ENCODE measurements at places on chromosomes 16 and 17.

- DNase-seq = no peak
Observed at GRCh38 chr17:40107522-40108174, 7.3 kb upstream of the NR1D1 start.

DNA sequence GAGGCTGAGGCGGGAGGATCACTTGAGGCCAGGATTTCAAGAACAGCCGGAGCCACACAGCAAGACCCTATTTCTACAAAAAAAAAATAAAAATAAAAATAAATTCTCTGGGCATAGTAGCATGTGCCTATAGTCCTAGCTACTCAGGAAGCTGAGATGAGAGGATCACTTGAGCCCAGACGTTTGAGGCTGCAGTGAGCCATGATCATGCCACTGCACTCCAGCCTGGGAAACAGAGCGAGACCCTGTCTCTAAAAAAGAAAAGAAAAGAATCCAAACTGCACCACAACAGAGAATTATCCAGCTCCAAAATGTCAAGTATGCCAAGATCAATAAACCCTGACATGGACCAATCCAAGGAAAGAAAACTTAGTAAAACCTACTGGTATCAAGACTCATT, 78.9 kb upstream of the NOL11 start:
- DNase-seq = no peak

- peak; percentile 58 for DNase-seq
Observed at GRCh38 chr16:27154705-27155521, 48.4 kb upstream of the KDM8 start.

GRCh38 chr17:78697554-78698343, 84.3 kb downstream of the CYTH1 start:
- DNase-seq = no peak

DNA sequence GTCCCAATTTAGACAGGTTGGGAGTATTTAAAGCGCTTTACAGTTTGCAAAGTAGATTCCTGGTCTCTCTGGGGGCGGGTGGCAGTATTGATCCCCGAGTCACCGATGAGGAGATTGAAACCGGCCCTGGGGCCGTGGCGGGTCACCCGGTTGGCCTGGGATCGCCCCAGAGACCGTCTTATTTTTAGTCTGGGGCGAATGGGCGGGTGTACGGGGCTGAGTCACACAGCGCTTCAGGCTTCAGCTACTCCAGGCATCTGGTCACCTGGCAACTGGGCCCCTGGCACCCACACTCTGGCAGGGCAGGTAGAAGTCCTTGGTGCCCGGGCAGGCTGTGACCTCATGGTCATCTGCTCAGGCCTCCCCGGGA, 669 bp downstream of the MIEF2 start:
- no peak for DNase-seq

DNA sequence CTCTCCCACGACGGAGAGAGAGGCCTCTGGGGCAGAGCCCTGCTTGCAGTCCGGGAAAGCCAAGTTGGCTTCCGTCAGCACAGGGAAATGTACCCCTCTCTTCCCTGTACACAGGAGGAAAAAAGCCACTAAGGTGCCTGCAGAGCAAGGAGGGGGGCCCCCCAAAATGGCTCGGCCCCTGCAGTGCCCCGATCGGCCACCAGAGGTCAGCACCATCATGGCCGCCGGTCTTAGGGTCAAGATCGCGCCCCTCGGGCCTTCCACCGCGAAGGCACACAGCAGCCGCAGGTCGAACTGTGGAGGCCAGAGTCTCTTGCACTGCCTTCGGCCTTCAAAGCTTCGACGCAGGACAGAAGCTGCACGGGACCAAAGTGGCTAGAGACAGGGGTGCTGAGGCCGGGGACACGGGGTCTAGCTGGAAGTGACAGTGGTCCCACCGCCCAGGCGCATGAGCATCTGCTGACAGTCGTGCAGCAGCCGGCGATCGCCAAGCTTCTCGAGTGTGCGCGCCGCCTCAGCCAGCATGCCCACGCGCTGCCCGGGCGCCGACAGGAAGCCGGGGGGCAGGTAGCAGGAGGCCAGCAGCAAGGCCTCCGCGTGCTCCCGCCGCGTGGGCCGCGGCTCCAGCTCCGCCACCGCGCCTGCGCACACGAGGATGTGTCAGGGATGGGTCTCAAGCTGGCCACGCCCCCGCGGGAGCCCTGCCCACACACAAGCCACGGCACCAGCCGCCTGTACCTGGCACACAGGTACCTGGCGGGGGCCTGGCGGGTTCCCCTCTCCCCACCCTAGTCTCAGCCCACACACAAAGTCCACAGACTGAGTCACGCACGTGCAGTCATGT, 24.4 kb downstream of the SREBF1 start:
- peak; percentile 51 for DNase-seq

DNA sequence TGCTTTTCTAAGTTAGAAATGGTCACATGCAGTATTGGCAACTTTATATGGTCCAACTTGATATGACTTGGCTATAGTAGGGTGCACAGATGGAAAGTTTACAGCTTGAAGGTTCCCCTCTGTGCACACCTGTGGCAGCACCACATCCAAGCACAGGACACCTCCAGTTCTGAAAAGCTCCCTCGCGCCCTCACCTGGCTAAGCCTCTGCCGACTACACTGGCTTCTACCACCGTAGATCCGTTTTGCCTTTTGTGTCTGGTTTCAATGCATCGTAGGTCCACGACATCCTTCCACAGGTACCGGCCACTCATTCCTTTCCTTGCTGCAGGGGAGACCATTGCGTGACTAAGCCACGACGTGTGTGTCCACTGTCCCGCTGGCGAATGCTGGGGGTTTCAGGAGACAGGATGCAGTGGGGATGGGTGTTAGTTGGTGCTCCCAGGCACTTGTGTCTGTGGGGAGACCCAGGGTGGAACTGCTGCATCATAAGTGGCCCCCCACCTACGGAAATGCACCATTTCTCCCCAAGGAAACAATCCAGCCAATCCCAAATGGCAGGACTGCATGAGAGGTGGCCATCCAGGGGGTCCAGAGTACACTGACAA, 4.9 kb upstream of the RASD1 start:
- DNase-seq = no peak

GRCh38 chr17:81961521-81962498, 823 bp upstream of the NOTUM start:
- no peak for DNase-seq

GRCh38 chr17:30450125-30451027, 26.8 kb upstream of the GOSR1 start:
- DNase-seq = no peak

DNA sequence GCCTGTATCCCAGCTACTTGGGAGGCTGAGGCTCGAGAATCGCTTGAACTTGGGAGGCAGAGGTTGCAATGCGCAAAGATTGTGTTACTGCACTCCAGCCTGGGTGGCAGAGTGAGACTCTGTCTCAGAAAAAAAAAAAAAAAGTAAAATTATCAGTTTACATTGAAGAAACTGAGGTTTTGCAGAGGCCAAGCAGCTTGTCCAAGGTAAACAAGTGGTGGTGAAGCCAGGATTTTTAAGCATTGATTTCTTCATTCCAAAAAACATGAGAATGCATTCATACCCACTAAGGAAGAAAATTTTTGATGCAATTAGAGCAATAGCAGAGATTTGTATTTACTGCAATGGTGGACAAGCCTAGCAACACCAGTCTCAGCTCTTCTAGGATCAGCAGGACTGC, 52.7 kb downstream of the CENPV start:
- no peak for DNase-seq

- DNase-seq = no peak
Observed at GRCh38 chr17:82880620-82881323, 41.0 kb upstream of the ZNF750 start.

GRCh38 chr17:68443972-68444464, 13.3 kb downstream of the WIPI1 start:
- DNase-seq = no peak

GRCh38 chr16:73794994-73795393, 501.6 kb upstream of the PSMD7 start:
- DNase-seq = no peak

GRCh38 chr16:68331879-68332410, 21.1 kb downstream of the PRMT7 start:
- DNase-seq = no peak

DNA sequence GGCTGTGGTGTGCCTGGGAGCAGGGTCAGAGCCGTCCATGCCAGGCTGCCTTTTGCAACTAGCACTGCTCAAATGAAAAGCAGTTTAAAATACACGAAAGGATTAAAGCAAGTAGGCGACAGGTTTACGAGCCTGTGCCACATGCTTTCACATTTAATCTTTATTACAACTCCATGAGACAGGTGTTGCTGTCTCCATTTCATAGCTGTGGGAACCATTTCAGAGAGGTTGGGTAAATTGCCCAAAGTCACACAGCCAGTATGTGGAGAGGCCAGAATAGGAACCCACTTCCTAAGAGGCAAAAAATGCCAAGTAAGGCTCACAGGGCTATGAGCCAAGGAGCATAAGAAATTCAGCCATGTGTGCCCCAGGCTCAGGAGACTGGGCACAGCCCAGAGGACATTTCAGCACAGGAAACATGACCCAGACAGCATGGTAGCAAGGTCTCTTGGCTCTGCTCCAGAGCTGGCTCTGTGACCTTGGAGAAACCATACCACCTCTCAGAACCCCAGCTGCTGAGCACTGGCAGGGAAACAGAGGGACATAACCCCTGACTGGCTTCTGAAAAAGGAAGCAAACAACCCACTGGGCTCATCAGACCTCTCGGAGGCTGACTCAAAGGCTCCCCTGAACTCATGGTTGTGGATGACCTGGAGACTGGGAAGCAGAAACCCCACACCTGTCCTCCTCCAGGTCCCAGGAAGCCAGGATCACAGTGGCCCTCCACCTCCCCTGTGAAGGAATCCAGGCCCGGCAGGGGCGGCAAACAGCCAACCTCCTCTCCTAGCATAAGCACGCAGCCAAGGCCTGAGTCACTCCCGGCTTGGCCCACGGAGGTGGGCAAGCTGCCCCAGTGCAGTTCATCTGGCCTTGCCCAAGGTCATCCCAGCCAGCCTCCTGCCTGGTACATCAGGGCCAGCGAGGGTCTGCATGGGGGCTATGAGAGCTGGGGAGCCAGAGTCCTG, 40.3 kb upstream of the MRPS23 start:
- DNase-seq = no peak

DNA sequence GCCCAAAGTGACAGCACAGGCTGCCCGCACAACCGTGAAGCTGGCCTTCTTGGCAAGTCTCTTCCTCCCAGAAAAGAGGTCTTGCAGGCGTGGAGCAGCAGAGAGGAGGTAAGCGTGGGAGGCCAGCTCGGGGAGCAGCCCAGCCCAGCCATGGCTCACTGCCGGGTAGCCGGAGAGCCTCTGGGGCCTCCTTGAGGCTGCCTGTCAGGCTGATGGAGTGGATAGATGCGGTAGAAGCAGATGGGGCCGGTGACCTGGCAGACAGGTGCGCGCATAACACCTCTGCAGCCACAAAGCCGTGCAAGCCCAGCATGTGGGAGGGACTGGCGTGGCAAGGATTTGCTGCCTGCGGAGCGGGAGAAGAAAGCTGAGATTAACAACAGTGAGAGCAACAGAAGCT, 17.1 kb upstream of the DOK4 start:
- no peak for DNase-seq

- peak; percentile 76 for DNase-seq
Observed at GRCh38 chr17:63697341-63698286, 2.3 kb downstream of the LIMD2 start.

DNA sequence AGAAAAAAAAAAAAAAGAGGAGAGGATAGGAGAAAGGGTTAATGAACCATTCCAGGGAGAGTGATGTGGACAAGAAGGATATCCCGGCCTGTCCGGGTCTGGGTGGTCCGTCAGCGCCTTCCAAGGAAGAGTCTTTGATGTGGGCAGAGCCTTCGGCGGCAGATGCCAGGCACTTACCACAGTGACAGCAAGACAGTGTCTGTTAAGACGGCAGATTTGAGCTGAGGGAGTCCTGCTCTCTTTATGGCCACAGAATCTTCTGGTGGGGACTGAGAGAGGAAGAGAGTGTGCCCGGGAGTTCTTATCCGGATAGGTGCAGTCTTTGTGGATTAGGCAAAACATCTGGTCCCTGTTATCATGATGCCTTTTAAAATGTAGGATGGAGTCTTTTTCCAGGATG, 95.2 kb downstream of the ZDHHC7 start:
- no peak for DNase-seq

- DNase-seq = no peak
Observed at GRCh38 chr17:39935909-39936308, 8.4 kb downstream of the LRRC3C start.

DNA sequence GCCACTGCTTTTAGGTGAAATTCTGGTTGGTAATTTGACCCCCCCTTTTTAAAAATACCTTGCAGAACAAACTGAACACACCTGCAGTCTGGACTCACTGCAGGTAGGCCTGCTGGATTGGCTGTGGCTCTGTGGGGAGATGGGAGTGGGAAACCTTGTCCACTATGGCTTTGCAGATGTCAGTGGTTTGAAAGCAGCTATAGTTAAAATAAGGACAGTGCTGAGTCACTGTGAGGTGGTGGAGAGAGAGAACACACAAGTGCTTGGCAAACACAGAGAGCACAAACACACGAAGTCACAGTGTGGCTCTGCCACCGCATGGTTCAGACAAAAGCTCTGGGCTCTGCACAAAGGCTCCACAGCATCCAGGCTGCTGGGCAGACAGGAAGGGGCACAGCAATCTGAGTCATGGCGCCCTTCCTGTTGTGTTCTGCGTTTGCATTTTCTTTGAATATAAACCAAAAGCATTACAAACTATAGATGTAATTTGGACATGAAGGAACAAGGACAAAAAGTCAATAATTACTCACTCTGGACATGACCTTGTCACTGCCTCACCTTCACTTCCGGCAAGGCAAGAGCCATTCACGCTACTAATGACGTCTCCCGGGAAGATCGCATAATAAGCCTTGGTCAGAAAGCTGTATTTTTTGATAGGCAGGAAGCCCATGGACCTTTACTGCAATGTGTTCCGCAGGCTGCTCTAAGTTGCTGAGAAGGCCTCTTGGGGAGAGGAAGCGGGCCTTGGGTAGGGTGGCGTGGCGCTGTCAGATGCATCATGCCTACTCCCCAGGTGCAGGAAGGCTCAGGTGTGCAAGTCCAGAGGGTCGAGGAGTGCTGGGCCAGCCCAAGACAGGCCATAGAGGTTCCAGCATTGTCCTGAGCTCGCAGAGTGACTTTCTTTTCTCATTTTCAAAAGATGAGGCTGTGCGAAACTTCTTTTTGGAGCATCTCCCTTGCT, 60.1 kb upstream of the MED9 start:
- no peak for DNase-seq

DNA sequence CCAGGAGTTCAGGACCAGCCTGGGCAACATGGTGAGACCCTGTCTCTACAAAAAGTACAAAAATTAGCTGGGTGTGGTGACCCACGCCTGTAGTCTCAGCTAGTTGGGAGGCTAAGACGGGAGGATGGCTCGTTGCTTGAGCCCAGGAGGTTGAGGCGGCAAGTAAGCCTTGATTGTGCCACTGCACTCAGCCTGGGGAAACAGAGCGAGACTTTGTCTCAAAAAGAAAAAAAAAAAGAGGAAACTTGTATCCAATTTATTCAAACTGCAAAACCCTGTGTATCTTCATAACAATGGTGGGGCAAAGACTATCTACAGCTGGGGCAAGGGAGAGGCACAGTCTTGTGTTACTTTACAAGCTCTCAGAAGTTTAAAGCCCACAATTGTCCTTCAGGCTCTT, 21.5 kb downstream of the GRB7 start:
- no peak for DNase-seq

- DNase-seq = no peak
Observed at GRCh38 chr17:2777242-2777867, 18.9 kb upstream of the RAP1GAP2 start.

GRCh38 chr17:32141258-32141657, 1.0 kb upstream of the RHOT1 start:
- DNase-seq = no peak

- no peak for DNase-seq
Observed at GRCh38 chr16:8919934-8920462, 37.8 kb downstream of the LITAFD start.

GRCh38 chr16:81632392-81633146, 146.5 kb upstream of the PLCG2 start:
- DNase-seq = peak; percentile 53

- no peak for DNase-seq
Observed at GRCh38 chr17:82559566-82560251, 40.2 kb downstream of the FOXK2 start.
